ENCODE measurements at places on chromosomes 1 and 21. TPM values are rescaled to one million over a fixed set of nuclear protein-coding genes. Genes with fewer than 3 reads are reported as not detected.

- no peak for DNase-seq
Measured at GRCh38 chr1:106439475-106439874, 617.0 kb upstream of the PRMT6 start.

DNA sequence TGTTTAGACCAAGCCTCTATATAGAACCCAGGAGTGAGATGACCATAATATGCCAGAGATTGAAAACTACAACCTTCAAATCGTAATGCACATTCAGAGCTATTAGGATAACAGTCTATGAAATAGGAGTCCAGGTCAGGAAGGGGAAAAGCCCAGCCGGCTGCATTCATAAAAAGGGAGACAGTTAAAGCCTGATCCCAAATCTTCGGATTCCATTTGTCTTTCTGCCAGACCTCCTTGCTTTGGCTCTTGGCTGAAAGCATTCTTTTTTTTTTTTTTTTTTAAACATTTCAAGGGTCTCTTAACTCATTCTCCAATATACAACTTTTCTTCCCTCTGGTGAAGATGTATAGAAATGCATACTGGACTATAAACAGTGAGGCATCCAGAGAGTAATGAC, 81.1 kb downstream of the NTPCR start:
- DNase-seq = no peak

DNA sequence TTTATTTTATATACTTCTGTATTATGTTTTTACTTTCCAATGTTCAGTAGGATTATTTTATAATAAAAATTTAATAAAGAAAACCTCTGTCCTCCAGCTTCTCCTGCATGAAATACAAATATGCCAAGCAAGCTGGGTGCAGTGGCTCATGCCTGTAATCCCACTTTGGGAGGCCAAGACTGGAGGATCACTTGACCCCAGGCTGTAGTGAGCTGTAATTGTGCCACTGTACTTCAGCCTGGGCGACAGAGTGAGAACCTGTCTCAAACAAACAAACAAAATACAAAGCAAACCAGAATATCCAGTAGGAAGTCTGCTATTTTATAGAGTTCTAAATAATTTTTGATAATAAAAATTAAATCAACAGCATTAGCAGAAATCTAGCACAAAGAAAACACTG, 168.8 kb downstream of the EIF4G3 start:
- no peak for DNase-seq

SHE gene
- total RNA-seq = 10.7 TPM

GRCh38 chr1:220702733-220703270, 12.6 kb downstream of the C1orf115 start:
- DNase-seq = peak; percentile 44

ITGB2 gene
- 17.3 TPM for total RNA-seq

SPRR1A gene
- total RNA-seq = not detected

- DNase-seq = peak; percentile 41
Measured at GRCh38 chr1:56803561-56804156, 15.5 kb downstream of the FYB2 start.

DNA sequence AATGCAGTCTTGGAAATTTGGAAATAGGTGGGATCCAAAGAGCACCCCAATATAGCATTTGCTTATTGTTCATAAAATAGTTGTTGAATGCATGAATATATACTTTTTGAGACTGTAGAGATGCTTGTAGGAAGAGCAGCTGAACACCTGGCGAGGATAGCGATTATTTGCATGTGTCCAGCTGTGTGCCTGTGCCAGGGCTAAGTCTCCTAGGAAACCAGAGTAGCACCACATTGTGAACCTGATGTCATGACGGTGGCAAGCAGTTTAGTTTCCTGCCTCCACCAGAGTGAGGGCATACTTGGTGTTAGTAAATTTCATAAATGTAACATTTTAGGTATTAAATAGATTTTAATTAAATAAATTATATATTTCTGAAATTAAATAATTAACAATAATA, 37.3 kb upstream of the IRF2BP2 start:
- peak; percentile 19 for DNase-seq

GRCh38 chr1:189212606-189213005, 1265.1 kb downstream of the BRINP3 start:
- no peak for DNase-seq

PTGFR gene
- total RNA-seq = 27.3 TPM

- DNase-seq = peak; percentile 62
Measured at GRCh38 chr21:45957981-45958600, 23.5 kb upstream of the COL6A1 start.

DNA sequence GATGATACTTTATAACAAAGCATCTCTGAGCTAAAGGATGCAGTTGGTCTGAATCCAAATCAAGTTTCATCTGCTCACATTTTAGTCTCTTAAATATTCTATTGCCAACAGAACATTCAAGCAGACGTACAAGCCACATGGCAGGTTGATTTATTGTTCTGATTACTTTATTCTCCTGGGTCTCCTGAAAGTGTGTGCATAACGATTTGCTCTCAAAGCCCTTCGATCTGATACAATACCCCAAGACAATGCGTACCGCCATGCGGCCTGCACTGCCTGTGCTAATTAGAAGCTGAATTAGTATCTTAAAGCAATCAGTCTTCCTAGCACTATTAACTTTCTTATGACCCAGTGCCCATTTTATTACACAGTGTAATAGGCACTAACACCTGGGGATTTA, 56.9 kb downstream of the FHAD1 start:
- DNase-seq = no peak

GRCh38 chr1:107536266-107536665, 395.4 kb downstream of the NTNG1 start:
- no peak for DNase-seq

CREG1 gene
- total RNA-seq = 47.0 TPM

LORICRIN gene
- total RNA-seq = not detected

- no peak for DNase-seq
Measured at GRCh38 chr1:2392686-2393085, 1.0 kb downstream of the RER1 start.

GRCh38 chr1:40612345-40612831, 53.1 kb downstream of the RIMS3 start:
- DNase-seq = peak; percentile 81

DNA sequence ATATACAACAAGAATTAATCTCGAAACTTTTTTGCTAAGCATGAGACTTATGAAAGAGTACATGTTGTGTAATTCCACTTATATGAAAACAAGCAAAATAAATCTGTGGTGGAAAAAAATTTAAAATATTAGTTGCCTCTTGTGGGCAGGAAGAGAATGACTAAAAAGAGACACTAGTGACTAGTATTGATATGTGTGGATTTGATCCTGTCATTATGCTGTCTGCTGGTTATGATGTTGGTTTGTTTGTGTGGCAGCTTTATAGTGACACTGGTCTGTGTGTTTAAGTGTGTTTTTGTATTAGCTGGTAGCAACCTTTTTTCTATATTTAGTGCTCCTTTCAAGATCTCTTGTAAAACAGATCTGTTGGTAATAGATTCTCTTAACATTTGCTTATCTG, 267.8 kb upstream of the NRIP1 start:
- no peak for DNase-seq

TDRD5 gene
- 0.82 TPM for total RNA-seq

RIMKLA gene
- total RNA-seq = 1.4 TPM

- no peak for DNase-seq
Measured at GRCh38 chr1:115288591-115289198, 49.4 kb downstream of the NGF start.

DNA sequence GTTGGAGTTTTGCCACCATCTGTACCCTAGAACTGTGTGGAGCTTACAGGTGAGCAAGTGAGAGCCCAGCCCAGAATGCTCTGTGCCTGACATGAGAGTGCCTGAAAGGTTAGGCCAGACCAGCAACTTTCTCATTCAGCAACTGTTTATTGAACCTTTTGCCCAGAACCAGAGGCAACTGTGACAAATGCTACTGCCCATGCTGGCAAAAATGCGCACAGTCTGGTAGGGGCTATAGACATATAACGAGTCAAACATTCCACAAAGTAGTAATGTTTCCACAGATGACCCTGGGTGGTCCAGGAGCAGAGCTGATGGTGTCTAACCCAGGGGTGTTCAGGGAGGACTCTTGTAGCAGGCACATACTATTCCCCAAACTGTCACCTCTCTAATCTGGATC, 56.0 kb upstream of the GCLM start:
- DNase-seq = no peak

DNA sequence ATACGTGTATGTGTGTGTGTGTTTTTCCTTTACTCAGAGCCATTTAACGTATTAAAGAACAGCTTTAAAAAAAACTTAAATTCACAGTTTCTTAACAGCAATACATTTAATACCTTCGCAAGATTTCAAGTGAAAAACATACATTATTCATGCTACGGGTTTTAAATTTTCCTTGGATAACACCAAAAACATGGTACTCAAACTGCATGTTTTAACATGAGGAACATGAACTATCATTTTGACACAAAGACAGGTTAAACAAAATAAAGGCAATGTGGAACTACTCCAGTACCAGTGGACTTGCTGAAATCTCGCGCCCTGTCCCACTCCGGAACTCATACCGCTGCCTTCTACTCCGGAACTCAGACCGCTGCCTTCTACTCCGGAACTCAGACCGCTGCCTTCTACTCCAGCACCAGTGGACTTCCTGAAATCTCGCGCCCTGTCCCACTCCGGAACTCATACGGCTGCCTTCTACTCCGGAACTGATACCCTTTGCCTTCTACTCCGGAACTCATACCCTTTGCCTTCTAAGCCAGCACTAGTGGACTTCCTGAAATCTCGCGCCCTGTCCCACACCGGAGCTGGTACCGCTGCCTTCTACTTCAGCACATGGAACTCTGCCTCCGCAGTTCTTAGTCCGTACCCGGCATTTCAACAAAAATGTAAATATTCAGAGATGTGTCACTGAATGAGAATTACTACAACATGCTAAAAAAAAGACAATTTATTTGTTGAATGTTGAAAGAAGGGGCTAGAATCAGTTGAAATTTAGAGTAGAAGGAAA, 148.6 kb downstream of the NCAM2 start:
- no peak for DNase-seq

- DNase-seq = no peak
Measured at GRCh38 chr1:206637605-206638004, 2.3 kb downstream of the DYRK3 start.

- DNase-seq = no peak
Measured at GRCh38 chr1:17834561-17835100, 79.5 kb downstream of the ACTL8 start.

EPHB2 gene
- total RNA-seq = 21.4 TPM

FOXD2 gene
- 1.8 TPM for total RNA-seq

GJB3 gene
- 6.1 TPM for total RNA-seq

SH2D5 gene
- total RNA-seq = not detected

- DNase-seq = peak; percentile 30
Measured at GRCh38 chr1:245771511-245772281, 616.9 kb downstream of the KIF26B start.

FAM151A gene
- not detected for total RNA-seq

KCNE2 gene
- not detected for total RNA-seq

CD1B gene
- total RNA-seq = not detected

DNA sequence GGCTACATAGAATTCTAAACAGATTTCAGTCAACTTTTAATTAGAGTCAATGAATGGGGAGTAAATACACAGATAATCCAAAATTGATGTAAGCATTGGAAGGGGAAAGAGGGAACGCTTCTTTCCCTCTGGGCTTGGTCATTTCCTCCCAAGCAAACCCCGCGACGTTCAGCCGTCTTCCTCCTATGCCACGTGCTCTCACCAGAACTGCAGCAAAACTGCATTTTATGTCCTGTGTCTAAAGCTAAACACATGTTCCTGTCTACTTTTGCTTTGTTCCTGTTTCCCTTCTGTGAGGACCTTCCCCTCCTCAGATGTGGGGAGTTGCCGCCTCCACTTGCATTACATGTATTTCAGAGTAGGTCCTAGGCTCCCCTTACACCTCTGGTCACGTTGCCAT, 27.2 kb downstream of the UTP25 start:
- DNase-seq = no peak

C1orf141 gene
- total RNA-seq = not detected

- no peak for DNase-seq
Measured at GRCh38 chr21:42032968-42033367, 22.8 kb upstream of the ZBTB21 start.

DNA sequence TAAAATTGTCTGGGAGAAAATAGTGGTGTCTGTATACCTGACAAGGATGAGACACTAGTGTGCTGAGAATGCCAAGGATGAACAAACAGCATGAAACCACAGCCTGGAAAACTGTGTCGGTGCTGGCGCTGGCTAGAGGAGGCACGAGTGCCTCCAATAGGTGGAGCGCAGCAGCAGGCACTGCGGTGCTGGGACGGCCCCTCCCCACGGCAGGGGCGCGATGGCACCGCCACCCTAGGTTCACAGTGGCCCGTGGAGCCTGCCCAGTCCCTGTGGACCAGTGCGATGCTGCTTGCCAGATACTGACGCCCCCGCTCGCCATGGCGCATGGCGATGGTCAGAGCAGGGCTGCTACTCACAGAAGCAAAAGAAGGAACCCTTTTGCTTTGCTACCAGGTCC, 6.8 kb downstream of the CFAP410 start:
- DNase-seq = no peak

DNA sequence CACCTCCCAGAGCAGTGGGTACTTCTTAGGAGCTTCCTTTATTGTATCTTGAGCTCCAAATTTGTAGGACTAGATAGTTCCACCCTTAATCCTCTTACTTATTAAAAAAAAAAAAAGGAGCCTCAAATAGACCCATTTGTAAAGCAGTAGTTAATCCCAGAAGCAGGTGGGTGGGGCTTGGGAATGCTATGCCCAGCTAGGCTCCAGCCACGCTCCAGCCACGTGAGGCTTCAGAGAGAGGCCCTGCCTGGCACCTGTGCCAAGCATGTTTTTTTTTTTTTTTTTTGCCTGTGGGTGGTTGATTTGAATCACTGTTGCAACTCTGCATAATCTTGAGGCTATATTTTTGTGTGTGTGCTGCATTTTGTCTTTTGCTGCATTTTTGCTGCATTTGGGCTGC, 7.0 kb downstream of the CACNA1E start:
- peak; percentile 52 for DNase-seq

DISC1 gene
- 24.3 TPM for total RNA-seq

ERRFI1 gene
- total RNA-seq = 18.0 TPM

DNA sequence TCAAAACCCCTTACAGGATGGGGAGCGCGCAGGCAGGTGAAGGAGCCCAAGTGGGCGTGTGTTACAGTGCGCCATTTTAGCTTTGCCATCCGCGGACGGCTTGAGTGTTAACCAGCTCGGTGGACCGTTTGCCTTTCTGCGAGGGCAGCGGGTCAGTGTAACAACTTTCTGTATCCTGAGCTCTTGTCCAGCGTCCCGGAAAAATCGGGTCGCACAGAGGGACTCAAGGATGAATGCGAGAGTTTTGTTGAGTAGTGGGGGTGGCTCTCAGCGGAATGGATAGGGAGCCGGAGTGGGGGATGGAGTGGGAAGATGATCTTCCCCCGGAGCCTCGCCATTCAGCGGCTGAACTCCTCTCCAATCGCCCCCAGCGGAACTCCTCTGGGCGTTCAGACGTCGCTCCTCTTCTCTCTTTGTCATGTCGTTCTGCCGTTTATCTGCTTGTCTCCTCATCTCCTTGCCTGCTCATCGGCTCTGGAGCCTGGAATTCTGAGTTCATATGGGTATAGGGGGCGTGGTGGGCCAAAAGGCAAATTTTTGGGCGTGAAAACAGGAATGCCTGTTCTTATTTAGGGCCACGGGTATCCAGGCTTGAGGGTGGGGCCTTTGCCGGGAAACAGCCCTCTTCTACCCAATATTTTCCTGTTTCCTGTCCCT, 295.4 kb downstream of the CTH start:
- peak; percentile 33 for DNase-seq

GRCh38 chr1:88741413-88741812, 57.3 kb downstream of the PKN2 start:
- no peak for DNase-seq

PLA2G5 gene
- not detected for total RNA-seq

SAMD13 gene
- total RNA-seq = 5.9 TPM
